ENCODE measurements at places on chromosomes 5 and 9. TPM values are rescaled to one million over a fixed set of nuclear protein-coding genes. Genes with fewer than 3 reads are reported as not detected.

Gene SLC25A2
- total RNA-seq: not detected

Gene SLC34A1
- not detected for total RNA-seq

Gene KCNIP1
- total RNA-seq: not detected

Gene TPM2
- total RNA-seq: 1,339 TPM

Gene STC2
- 727 TPM for total RNA-seq

Gene UBE2D2
- total RNA-seq: 26.6 TPM

Gene DAB2IP
- total RNA-seq: 4.4 TPM

Gene ZNF483
- 1.9 TPM for total RNA-seq

Gene WHRN
- 1.4 TPM for total RNA-seq

Gene MCCC2
- 15.1 TPM for total RNA-seq

Gene IFNK
- total RNA-seq: not detected

Gene FOXD4L3
- total RNA-seq: not detected

Gene CD14
- total RNA-seq: 0.32 TPM

Gene TAF7
- 67.1 TPM for total RNA-seq

Gene UBE2QL1
- total RNA-seq: under 0.01 TPM

Gene OLFML2A
- 5.7 TPM for total RNA-seq

Gene TSSK1B
- total RNA-seq: 0.16 TPM

Gene HINT1
- 173 TPM for total RNA-seq

Gene SEMA6A
- total RNA-seq: 0.16 TPM

Gene LCN10
- not detected for total RNA-seq

Gene CCDC183
- total RNA-seq: 0.32 TPM

Gene CFAP77
- not detected for total RNA-seq

Gene SPATA31C1
- total RNA-seq: not detected

Gene BOD1
- 128 TPM for total RNA-seq

Gene SHOC1
- total RNA-seq: not detected

Gene IL13
- not detected for total RNA-seq

Gene SUSD3
- 0.94 TPM for total RNA-seq

Gene PRDM9
- total RNA-seq: not detected

Gene PSAT1
- total RNA-seq: 9.0 TPM

Gene ACSL6
- under 0.01 TPM for total RNA-seq

Gene LECT2
- not detected for total RNA-seq

Gene IL9
- total RNA-seq: not detected

Gene SLC6A19
- total RNA-seq: not detected

Gene NAIP
- 5.0 TPM for total RNA-seq

Gene C9orf50
- under 0.01 TPM for total RNA-seq

Gene ARL10
- 11.3 TPM for total RNA-seq

Gene TAF11L10
- total RNA-seq: not detected

Gene CHSY3
- total RNA-seq: 1.3 TPM

Gene PCDHGC5
- 3.5 TPM for total RNA-seq

Gene RNF14
- total RNA-seq: 54.2 TPM

Gene NEURL1B
- 0.47 TPM for total RNA-seq

Gene PPWD1
- total RNA-seq: 36.8 TPM

Gene SOX30
- total RNA-seq: not detected

Gene DNAJC25
- total RNA-seq: 6.6 TPM

Gene SPATA31A3
- total RNA-seq: not detected

Gene DNAH5
- 0.47 TPM for total RNA-seq

Gene CXCL14
- not detected for total RNA-seq

Gene TOMM5
- 160 TPM for total RNA-seq

Gene GADD45G
- 3.3 TPM for total RNA-seq

Gene GARIN3
- not detected for total RNA-seq

Measured in bronchial smooth muscle cell (primary cell).